ENCODE measurements at places on chromosomes 13 and 19.

- no peak for DNase-seq
Measured at GRCh38 chr19:44587963-44588770, 25.2 kb upstream of the IGSF23 start.

GRCh38 chr13:94218951-94219350 is 260.5 kb downstream of the DCT start:
- DNase-seq: no peak

DNA sequence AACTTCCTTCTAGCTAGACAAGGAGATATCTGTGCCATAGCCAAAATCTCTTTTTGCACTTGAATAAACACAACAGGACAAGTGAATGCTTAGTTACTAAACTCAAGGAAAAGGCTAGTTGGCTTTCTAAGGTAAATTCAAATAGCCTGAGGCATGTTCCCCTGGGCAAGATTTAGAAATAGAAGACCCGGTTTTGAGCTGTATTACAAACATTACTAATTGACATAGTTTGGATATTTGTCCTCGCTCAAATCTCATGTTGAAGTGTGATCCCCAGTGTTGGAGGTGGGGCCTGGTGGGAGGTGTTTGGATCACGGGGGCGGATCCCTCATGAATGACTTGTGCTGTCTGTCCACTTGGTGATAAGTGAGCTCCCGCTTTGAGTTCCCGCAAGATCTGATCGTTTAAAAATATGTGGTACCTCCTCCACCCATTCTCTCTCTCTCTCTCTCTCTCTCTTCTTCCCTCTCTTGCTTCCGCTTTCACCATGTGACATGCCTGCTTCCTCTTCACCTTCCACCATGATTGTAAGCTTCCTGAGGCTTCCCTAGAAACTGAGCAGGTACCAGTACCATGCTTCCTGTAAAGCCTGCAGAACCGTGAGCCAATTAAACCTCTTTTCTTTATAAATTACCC is 3.9 kb upstream of the KBTBD6 start:
- DNase-seq: no peak

- no peak for DNase-seq
Measured at GRCh38 chr13:96025283-96025682, 27.9 kb downstream of the UGGT2 start.
